Daoy (cell line): ENCODE measurements at places on chromosomes 4 and X. TPM values are rescaled to one million over a fixed set of nuclear protein-coding genes. Genes with fewer than 3 reads are reported as not detected.

The PARM1 gene
- 0.63 TPM in 1 of 2 replicates, not detected in the other for total RNA-seq

The PASD1 gene
- 0.17 and 1.5 TPM in 2 replicates for total RNA-seq

The TMEM154 gene
- 2.6 and 11.2 TPM in 2 replicates for total RNA-seq

The GYG2 gene
- 1.0 TPM in 1 of 2 replicates, not detected in the other for total RNA-seq

The ERAS gene
- not detected in 2 replicates for total RNA-seq

The POU3F4 gene
- total RNA-seq = 0.06 TPM in 1 of 2 replicates, not detected in the other

- no peak for DNase-seq
Observed at GRCh38 chr4:95095348-95095974, 337.7 kb downstream of the BMPR1B start.

GRCh38 chrX:111336141-111336540, 65.9 kb upstream of the CAPN6 start:
- DNase-seq = no peak

DNA sequence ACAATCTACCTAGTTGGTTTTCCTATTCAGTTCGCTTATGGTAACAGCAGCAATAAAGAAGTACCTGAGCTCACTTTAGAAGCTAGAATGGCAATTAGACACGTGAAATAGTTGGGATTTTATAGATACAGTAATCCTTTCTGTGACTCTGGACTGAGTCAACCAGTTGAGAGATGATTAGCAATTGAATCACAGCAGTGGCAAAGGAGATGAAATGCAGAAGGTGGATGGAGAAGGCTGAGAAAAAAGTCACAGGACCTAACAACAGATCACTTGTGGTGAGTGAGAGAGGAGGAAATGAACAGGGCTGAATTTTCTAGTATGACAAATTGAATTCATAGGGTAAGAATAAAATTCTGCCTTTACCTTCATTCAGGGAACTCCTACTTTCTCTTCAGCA, 197.1 kb upstream of the MAGEB18 start:
- no peak for DNase-seq

- no peak for DNase-seq
Observed at GRCh38 chrX:25156832-25157231, 141.1 kb upstream of the ARX start.

DNA sequence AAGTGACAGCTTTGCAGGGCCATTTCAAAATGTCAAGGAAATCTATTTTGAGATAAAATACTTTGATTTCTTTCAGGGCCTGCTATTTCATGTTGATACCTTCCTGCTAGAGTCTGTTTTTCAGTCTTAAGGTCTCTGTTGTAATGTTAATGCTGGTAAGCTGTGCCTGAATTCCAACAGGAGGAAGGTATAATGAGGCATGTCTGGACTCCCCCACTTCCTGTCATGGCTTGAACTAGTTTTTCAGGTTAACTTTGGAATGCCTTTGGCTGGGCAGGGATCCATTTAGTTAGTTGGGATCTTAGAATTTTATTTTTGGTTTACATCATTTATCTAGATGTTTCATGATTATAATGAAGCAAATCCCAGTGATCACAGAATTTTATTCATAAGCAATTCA, 279.0 kb downstream of the CFAP47 start:
- DNase-seq = no peak

DNA sequence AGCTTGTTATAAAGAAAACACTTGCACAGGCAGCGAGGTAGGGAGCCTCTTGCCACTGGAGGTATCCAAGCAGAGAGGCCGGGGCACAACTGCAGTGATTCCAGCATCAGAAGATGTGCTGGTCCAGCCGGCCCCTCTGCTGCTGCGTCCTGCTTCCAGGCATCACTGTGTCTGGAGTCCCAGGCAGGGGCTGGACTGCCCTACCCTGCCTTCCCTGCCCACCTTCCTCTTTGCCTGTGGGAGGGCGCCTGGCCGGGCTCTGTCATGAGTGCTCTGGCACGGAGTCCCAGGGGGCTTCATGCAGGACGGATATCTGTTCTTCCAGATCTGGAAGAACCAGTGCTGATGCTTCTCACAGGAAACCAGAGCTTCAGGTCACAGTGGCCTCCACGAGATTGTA, 187.6 kb upstream of the PSAPL1 start:
- no peak for DNase-seq

- no peak for DNase-seq
Observed at GRCh38 chr4:183674153-183674552, 15.1 kb downstream of the TRAPPC11 start.

GRCh38 chr4:154292589-154292988, 199.0 kb downstream of the DCHS2 start:
- no peak for DNase-seq

GRCh38 chr4:140240237-140240636, 86.3 kb upstream of the MAML3 start:
- DNase-seq = no peak
